Stimulated activated CD4-positive, alpha-beta T cell treated with anti-CD3 and anti-CD28 coated beads, TNF-alpha, amount 100 ng/mL, for 48 hours (primary cell): ENCODE measurements at places on chromosomes 5 and 9.

DNA sequence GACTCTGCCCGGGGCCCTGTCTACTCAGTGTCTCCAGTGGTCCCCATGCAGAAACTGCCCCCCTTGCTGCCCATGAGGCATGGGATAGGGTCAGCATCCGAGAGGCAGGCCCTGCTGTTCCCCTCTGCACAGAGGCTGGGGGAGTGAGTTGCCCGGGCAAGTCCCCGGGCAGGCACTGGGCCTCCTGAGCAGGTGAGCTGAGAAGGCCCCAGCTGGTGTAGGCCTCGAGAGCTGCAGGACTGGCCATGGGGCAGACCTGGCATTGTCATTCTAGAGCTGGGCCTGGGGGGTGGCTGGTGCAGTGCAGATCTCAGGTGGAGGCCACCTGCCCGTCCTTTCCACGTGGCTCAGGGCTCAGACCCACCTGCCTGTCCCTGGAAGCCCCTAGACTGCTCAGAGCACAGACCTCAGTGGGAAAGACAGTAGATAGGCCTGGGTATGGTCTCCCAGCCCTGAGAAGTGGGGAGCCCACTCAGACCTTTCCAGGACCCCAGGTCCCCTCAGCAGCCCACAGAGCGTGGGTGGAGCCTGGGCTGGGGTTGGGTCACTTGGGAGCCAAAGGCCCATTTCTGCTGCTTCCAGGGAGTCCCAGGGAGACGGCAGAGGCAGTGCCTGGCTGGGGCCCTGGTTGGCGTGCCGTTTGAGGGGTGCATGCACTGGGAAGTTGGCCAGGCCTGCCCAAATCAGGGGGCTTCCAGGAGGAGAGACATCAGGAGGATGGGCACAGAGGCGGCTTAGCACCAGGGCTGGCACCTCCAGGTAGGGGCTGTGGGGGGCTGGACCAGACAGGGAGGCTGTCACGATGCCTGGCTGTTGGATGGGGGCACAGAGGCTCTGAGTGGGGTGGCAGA, 4.8 kb upstream of the NOTCH1 start:
- no peak for DNase-seq

- DNase-seq: no peak
Observed at GRCh38 chr5:52073993-52074689, 690.9 kb downstream of the ISL1 start.

- no peak for DNase-seq
Observed at GRCh38 chr9:4022435-4023067, 277.3 kb downstream of the GLIS3 start.

GRCh38 chr9:117784996-117785395, 80.8 kb downstream of the TLR4 start:
- no peak for DNase-seq

- no peak for DNase-seq
Observed at GRCh38 chr5:153551537-153552079, 61.1 kb downstream of the GRIA1 start.

- no peak for DNase-seq
Observed at GRCh38 chr5:9781275-9781674, 151.1 kb upstream of the TAS2R1 start.

DNA sequence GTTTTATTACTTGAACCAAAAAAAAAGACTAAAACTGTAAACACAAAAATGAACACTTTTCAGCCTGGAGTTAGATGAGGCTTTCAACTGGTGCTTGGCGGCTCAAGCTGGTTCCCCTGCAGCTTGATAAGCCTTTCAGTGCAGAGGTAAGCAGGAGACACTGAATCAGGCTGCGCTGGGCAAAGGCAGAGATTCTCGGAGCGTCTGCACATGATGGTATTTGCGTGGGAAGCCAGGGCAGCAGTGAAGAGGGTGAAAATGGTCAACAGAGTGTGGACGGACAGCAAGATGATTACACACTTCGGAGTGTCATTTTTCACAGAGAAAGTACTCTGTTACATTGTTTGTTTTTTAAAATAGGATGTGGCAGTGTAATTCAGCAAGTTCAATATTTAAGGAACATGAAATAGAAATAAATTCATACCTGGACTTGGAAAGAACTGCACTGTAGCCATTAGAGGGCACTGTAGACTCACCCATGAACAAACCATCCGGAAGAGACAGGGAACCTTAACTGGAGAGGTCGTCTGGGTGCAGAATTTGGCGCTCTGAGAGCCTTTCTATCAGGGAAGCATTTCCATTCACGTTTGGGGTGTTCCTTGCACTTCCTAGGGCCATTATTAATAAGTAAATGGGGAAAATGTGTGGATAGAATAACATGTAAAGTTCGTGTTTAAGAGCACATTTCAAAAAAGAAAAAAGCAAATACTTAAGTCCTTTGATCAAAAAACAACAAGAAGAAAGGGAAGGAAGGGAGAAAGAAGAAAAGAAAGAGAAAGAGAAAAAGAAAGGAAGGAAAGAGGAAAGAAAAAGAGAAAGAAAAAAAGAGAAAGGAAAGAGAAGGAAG, 69.8 kb downstream of the ICE1 start:
- DNase-seq: peak; percentile 13

GRCh38 chr9:108836781-108837180, 19.0 kb downstream of the ACTL7B start:
- no peak for DNase-seq

DNA sequence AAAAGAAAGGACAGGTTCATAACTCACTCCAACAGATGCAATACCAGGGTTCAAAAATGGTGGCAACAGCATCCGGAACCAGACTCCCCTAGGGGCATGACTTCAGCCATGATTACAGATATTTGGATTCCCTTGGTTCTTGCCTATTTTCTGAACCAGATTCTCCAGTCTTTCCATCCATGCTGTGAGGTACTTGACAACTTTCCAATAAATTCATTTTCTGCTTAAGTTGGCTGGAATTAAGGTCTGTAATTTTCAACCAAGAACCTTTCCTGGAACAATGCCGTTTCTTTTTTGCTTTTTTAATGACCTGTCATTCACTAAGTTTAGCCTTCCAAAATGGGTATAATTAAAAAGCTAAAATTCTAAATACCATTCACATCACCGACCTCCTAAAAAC, 52.2 kb downstream of the SCAI start:
- no peak for DNase-seq

DNA sequence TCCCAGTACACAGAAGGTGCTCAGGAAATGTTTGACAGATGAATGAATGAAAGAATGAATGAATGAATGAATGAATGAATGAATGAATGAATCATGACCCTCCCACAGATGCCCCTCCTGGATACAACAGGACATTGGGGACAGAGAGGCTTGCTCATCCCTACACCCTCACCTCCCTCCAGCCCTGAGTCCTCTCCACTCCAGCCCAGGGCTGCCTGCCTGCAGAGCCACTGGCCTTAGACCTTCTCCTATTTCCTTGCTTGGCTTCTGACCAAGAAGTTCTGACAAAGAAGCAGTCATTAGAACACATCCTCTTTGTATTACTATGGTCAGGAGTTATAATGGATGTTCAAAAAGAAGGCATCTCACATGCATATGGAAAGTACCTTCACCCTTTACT, 240.7 kb upstream of the DAPK1 start:
- no peak for DNase-seq

DNA sequence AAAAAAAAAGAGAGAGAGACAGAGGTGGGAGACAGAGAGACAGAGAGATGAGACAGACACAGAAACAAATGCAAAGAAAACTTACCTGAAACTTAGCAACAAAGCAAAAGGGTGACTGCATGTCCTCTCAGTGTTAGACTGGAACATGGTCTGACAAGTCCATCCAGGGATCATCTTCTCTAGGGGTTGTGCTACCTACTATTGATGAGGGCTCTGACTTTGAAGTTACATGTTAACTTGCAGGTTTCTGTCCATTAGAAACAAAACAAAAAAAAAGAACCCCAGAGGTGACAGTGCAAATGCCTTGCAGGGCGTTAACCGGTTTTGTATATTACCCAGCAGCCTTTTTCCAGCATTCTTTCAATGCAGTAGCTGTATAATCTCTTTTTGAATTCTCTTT, 13.6 kb upstream of the SPARC start:
- DNase-seq: no peak

GRCh38 chr5:95619096-95619495, 791 bp upstream of the GPR150 start:
- no peak for DNase-seq

DNA sequence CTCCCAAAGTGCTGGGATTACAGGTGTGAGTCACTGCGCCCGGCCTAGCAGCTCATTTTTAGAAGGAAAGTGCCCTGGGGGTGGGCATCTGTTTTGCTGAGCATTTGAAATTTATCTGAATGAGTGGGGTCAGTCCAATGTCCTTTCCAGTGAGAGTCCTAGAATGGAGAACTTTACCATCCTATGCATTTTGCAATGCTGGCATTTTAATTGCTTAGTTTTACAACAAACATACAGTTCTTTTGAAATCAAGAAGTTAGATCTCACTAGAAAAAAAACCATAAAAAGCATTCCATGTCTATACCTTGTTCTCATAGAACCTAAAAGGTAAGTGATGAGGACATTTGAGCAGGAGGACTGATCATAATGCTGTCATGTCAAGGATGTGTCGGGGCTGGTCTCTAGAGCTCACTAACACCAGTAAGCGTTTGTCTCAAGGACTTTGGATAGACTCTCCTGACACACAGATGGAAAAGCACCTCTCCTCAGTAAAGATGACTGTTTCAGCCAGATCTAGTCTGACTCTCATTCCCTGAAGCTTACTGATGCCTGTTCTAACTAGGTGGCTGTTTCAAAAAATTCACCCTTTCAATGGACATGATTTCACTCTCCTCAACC, 83.9 kb downstream of the DCP2 start:
- DNase-seq: no peak

DNA sequence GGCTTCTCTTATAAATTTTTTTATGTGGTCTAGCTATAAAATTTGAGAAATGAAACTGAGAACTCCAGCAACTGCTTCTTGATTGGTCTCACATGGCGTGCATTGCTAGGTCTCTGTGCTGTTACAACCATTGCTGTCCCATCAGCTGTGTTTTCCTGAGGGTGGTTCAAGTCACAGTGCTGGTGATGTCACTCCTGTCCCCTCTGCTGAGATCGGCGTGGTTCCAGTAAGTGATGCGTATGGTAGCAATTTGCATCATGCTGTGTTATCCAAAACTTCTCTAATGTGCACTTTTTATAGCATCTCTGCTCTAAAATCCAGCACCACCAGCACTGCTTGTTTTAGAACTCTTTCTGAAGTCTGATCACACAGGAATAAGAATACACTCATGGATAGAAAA, 112.6 kb upstream of the ZNF608 start:
- DNase-seq: no peak

GRCh38 chr5:7398596-7399280, 2.8 kb downstream of the ADCY2 start:
- DNase-seq: no peak

GRCh38 chr9:68775003-68775730, 70.1 kb downstream of the PIP5K1B start:
- DNase-seq: no peak

- DNase-seq: no peak
Observed at GRCh38 chr5:56729488-56729887, 85.9 kb upstream of the MAP3K1 start.

DNA sequence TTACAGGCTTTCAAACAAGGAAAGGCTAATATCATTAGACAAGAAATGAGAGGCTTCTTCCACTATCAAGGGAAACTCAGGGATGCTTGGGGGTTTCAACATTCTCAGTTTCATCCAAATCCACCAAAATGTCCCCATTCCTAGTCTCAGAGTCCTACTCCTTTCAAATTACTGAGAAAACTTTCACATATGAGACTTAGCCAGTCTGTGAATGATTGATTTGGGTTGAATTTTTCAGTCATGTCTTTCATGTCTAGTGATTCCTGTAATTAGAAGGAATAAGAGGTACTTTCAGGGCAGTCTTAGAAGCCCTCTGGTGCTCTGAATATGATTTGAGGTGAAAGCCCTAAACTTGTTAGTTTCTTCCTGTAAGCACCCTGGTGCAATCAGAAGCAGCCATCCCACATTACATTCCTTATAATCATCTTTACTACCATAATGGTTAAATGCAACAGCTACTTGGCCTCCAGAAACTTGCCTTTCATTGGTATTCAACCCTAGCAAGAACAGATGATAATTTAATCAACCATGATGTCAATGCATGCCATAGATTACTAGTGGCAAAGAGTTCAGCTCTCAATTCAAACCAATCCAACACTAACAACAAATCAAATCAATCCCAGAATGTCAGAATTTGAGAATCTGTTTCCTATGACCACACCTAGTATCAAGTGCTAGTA, 50.7 kb upstream of the RIC1 start:
- DNase-seq: no peak

- DNase-seq: no peak
Observed at GRCh38 chr9:17776735-17777134, 197.9 kb downstream of the SH3GL2 start.

DNA sequence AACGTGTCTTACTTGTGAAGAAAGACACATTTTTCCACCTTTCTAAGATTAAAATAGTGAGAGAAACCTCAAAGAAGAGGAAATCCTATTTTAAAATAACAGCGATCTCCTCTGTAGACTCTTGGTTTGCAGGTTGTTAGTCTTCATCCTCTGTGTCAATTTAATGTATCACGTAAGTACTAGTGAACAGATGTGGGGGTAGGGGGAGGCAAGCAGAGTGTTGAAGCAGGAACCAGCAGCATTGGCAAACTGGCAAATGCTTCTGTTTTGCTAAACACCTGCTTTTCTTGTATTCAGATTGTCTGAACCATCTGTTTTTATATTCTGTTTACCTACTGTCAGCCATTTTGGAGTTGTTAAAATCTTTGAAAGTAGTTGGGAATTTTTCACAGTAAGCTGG, 159.3 kb upstream of the TLX3 start:
- DNase-seq: no peak

GRCh38 chr9:112041536-112042243, 133.4 kb downstream of the SUSD1 start:
- DNase-seq: no peak

DNA sequence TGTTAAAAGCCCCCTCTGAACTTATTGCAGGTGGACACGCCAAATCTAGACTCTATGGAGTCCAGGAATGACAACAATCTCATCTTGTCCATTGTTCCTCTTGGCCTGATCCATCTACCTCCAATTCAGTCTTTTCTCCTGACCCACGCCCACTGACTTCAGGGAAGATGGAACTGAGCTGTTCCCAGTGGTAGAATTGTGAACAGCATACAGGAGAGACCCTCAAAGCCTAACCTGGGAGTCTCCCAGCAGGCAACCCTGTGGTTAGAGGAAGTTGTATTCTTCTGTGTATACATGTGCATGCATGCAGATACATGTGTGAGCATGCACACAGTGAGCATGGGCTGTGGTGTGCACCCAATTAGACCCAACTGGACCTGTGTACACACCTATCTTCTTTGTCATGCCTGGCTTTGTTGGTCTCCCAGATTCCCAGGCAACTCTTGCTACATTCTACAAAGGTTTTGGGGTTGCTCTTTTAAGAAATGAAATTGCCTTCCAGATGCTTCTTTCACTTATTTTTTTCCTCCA, 286.0 kb downstream of the ZSWIM6 start:
- no peak for DNase-seq

DNA sequence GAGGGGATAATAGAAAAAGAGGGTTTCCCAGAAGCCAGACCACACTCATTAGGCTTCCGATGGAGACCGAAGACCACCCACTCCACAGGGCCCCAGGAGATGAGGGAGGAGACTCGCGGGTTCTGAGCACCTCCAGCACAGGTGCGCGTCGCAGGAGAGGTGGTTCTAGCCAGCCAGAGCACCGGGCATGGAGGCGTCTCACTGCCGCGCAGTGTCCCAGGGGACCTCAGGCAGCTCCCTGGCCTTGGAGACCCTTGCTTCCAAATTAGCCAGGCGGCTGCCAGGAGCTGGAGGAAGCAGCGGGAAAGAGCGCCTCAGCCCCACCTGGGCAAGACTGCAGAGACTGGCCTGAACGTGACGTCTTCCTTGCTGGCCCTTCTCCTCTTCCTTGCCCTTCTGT, 115.4 kb upstream of the FBXL7 start:
- no peak for DNase-seq
